ENCODE measurements at places on chromosomes 6 and 20. TPM values are rescaled to one million over a fixed set of nuclear protein-coding genes. Genes with fewer than 3 reads are reported as not detected.

The GDAP1L1 gene
- total RNA-seq = under 0.01 TPM

The NFKBIE gene
- 3.6 TPM for total RNA-seq

The IRF4 gene
- 0.65 TPM for total RNA-seq

The GRM1 gene
- total RNA-seq = under 0.01 TPM

The FBXL4 gene
- total RNA-seq = 13.1 TPM

The ENPP5 gene
- 0.46 TPM for total RNA-seq

The RIPOR3 gene
- total RNA-seq = 21.7 TPM

The CLDN20 gene
- total RNA-seq = not detected

The RSPH9 gene
- 1.0 TPM for total RNA-seq

The SCRT2 gene
- total RNA-seq = not detected

The NHSL1 gene
- total RNA-seq = 6.8 TPM

The ARMC2 gene
- total RNA-seq = 2.8 TPM

The GTF3C6 gene
- total RNA-seq = 43.8 TPM

The BTBD3 gene
- 22.8 TPM for total RNA-seq

The E2F3 gene
- 3.1 TPM for total RNA-seq

The GGTLC1 gene
- total RNA-seq = not detected

The PDE10A gene
- 89.7 TPM for total RNA-seq
